Right lung (tissue), 10 donors: ENCODE measurements at places on chromosomes 5 and 9.

DNA sequence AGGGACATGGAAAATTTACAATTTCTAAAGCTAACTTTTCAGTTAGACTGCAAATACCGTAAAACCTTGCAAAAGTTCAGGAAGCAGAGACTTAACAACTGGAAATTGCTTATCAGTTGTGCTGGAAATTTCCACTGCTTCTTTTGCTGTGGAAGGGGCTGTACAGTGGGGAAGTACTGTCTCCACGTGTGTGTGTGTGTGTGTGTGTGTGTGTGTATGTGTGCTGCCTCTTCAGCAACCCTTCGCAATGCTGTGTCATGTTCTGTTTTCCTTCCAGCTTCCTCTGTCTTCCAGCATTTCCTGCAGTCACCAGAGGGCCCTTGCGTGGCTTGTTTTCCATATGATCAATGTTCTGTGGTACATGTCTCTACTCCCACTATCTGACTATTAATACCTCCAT, 87.5 kb upstream of the RANBP3L start:
- DNase-seq = no peak

DNA sequence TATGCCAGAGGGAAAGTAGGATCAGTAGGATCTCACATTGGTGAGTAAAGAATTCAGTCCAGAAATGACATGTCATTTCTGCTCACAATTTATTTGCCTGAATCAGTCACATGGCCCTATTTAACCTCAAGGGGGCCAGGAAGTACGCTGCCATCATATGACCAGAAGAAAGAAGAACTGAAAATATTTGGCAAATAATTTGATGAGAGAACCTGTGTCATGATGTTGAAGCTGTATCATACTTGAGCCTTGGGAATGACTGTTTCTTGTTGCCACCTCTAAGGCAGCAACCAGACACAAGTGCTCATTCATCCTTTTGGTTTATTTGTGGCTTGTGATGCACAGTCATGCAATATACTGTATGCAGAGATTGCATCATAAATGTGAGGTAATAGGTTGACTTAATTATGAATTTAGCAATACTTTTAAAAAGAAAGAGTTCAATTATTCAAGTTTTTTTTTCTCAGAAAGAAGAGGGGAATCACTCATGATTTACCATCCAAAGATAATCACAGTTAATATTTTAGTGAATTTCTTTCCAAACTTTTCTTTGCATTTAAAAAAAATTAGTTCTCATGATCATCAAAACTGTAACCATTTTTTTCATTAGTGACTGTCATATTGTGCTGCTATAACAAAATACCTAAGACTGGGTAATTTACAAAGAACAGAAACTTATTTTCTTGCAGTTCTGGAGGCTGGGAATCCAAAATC, 8.2 kb upstream of the ZFYVE16 start:
- DNase-seq = no peak

DNA sequence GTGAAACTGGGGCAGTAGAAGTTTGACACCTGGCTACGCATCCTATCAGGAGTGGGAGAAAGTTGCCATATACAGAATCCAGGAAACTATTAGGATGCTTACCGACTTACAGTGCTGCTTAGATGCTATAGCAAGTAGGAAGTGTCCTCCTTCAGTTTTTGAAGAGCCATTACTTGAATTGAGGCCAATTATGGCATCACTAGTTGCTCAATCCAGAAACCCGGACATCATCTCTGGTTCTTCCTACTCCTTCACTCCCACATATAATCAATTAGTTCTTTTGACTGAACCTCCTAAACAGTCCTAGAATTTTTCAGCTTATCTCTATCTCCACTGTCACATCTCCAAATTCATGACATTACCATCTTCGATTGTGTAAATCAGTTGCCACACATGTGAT, 41.8 kb upstream of the UGCG start:
- no peak for DNase-seq

GRCh38 chr5:91266184-91266705, 116.9 kb downstream of the ARRDC3 start:
- DNase-seq = no peak

GRCh38 chr5:59709846-59710245, 183.7 kb downstream of the PDE4D start:
- no peak for DNase-seq

DNA sequence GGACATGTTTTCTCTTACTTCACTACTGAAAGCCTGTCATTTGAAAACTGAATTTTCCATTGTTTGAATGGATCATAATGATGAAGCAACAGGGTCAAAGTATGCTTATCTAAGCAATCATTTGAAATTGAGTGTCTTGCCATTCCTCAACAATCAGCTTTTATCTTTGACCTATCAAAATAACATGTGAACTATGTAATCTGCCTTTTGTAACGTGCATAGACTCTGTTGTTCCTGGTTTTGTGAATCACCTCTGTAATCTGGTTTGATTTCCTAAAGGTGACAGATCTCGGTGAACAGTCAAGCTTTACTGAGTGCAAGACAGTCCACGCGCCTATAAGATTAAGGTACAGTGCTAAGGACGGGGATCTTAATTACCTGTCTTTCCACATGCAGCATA, 3.3 kb downstream of the MEF2C start:
- no peak for DNase-seq

GRCh38 chr5:142106061-142106460, 2.5 kb upstream of the NDFIP1 start:
- DNase-seq = peak; percentile 69

DNA sequence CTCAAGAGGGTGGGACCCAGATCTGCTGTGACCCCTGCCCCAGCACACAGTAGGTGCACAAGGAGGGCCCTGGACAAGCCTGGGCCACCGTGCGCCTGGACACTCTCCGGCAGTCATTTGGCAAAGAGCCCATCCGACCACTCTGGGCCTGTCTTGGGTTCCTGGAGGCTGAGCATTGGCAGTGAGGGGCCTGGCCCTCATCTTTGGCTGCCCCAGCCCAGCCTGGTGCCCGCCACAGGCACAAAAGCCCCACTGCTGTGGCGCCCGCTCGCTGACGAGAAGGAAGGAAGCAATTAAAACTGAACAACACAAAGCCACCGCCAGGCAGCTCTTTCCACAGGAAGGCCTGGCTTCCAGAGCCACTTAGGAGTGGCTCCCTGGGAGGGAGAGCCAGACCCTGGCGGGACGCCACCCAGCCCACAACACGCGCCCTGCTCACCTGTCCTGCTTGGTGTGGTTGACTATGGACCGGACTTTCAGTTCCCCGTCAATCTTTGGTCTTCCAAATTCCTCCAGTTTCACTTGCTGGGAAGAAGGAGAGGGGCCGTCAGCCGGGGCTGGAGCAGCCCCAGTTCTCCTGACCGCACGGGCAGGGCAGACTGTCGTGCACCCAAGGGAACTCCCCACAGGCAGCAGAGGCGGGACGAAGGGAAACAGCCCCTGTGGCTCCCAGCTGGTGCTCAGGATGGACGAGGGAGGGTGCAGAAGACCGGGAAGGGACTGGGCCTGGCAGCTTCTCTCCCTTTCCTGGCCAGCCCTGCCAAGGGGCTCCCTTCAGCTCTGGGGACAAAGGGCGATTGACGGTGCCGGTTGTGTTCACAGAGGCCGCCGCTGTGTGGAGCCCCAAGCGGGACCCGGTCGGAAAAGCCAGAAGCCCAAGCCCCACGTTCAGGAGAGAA, 50.9 kb upstream of the SARDH start:
- DNase-seq = peak; percentile 21

DNA sequence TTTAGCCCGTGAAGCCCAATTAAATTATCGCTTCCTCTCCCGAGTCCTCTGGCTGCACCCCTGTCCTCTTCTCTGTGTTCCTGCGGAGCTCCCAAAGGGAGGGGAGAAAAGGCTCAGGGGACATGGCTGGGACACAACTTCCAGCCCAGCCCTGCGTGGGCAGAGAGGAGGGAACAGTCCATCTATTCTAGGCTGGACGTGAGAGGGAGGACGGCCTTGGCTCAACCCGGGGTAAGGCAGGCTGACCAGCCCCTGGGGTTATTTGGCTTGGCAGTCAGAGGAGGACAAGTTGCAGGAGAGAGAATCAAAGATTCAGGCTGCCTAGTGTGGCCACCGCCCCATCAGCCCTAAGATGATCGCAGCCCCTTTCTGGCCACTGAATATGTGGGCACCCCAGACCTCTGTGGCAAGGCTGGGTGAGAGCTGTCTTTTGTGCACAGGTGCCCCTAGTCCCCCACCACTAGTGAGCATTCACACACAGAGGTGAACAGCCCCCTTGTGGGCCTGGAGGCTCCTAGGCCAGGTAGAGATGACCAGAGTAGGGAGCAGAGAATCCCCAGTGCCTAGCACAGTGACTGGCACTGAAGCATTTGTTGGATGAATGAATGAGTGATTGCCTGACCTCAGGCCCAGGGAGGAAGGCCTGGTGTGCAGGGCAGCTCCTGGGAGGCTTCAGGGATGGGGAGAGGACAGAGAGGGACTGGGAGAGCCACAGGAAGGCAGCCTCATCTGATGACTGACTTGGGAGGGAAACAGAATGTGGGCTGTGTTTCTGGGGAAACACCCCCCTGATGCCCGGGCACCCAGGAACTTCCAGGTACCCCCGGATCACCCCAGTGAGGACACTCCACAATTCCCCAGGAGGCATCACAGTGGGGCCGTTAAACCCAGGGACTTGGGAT, 133.9 kb downstream of the C9orf50 start:
- no peak for DNase-seq

DNA sequence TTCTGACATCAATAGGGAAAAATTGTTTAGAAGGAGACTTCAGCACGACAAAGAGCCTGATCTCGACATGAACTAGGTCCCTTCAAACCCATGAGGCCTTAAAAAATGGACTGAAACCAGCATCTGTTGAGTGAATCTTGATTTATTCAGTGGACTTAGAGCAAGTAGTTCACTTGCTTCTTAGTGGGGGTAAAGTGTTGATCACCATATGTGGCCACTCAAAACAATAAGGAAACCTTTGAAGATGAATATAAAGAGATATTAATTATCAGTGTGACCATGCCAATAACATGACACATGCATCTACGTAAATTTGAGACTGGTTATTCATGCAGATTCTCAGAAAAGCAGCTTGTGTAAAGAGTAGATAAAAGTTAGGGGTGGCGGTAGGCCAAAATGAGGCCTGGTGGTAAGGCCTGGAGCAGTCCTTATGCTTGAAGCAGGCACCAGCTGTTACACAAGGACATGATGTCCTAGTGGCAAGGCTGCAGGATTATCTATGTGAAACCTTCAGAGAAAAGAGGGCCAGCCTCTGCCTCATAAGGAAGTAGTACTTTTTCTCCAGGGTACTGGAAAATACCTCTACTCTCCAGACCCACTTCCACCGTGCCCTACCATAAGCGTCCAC, 61.3 kb downstream of the S1PR3 start:
- DNase-seq = peak; percentile 35

GRCh38 chr5:178392931-178393394, 160.4 kb upstream of the PHYKPL start:
- peak; percentile 60 for DNase-seq

DNA sequence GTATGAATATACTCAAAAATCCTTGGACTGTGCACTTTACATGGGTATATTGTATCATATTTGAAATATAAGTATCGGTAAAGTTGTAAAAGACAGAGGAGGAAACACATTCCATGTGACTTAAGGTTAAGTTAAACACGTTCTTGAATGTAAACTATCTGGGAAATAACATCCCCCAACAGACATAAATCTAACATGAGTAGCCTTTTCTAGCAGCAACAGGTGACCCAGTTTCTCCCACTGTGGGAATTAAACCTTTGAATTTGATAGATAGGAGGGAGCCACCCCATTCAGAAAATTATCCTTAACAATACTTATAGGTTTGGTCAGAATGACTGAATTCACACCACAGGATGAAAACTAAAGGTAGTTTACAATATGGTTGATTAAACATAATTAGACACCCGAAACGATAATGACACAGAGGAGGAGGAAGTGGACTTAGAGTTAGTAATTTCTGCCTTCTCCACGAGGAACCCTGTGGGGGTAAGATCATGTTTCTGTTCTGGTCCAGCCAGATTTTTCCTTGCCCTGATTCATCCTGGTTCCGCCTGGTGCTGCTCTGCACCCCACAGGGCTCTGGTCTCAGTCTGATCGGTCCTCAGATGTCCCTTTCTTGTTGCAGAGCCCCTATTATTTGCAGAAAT, 84.6 kb upstream of the DNAH5 start:
- DNase-seq = no peak

- no peak for DNase-seq
These were observed 182.0 kb downstream of the GIN1 start for GRCh38 chr5:102937894-102938293.

DNA sequence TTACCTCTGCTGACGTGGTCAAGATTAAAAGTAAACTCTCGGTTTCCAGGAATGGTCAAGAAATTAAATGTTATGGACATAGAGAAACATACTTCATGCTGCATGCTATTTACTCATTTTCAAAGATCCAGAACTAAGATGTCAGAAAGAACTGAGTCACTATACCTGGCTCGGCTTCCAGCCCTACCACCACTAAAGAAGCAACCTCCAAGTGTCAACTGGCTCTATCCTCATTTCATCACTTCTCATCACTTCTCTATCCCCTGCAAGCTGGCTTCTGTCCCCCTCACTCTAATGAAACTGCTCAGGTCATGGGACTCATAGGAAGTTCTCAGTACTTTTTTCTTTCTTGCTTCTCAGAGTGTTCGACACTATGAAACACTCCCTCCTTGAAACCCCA, 116.2 kb downstream of the CDK5RAP2 start:
- DNase-seq = no peak

- DNase-seq = no peak
These were observed 510.3 kb upstream of the KLF4 start for GRCh38 chr9:107999890-108000289.

- DNase-seq = no peak
These were observed 125.5 kb upstream of the RASGRF2 start for GRCh38 chr5:80834710-80835109.

GRCh38 chr9:104276709-104277245, 182.7 kb downstream of the SMC2 start:
- no peak for DNase-seq

- DNase-seq = no peak
These were observed 574.1 kb downstream of the ACTL7B start for GRCh38 chr9:108281696-108282095.

GRCh38 chr9:34989946-34990635, 546 bp downstream of the DNAJB5 start:
- DNase-seq = peak; percentile 62

- DNase-seq = no peak
These were observed 128.8 kb downstream of the RXRA start for GRCh38 chr9:134455021-134455471.

DNA sequence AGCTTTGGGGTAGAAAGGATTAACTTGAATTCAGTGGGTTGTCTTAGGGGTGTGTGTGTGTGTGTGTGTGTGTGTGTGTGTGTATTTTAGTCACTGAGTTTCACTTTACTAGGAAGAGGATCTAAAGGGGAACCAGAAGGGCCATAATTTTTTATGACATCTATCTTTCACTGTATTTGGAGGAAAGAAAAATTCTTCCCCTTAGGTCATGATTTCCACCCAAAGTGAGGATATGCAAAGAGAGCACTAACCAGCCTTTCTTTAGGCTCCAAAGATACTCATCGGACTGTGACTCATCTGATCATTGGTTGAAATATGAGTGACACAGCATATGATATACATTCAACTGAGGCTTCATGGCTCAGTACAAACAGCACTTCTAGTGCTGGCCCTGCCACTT, 75.2 kb upstream of the RASGRF2 start:
- no peak for DNase-seq

DNA sequence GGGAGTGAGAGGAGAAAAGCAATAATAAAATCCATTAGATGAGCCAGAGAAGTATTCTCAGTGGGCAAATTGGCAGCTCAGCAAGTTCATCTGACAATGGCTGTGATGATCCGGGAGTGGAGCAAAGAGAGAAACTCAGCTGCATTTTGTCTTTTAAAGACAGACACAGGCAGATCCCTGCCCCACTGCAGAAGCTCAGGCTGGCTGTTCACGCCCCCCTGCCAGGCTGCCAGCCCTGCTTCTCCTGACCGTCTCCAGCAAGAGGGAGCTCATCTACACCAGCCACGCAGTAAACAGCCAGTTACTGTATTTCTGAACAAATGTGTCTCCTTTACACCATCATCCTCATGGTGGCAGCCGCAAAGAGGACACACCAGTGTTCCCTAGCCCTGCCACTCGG, 114.3 kb upstream of the SARDH start:
- DNase-seq = no peak
